ENCODE measurements at places on chromosomes 3 and 15.

DNA sequence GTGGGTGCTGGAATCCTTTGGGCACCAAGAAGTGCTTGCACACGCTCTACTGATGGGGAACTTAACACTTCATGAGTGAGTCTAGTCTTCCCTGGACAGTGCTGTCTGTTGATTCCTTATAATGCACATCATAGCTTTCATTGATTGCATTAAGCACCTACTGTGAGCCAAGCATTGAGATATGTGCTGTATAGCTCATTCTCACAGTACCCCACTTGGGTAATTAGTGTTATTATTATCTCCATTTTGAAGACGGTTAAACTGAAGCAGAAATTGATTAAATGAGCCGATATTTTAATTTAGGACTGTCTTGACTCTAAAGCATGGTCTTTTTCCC is 504 bp upstream of the PDHB start:
- no peak for DNase-seq

DNA sequence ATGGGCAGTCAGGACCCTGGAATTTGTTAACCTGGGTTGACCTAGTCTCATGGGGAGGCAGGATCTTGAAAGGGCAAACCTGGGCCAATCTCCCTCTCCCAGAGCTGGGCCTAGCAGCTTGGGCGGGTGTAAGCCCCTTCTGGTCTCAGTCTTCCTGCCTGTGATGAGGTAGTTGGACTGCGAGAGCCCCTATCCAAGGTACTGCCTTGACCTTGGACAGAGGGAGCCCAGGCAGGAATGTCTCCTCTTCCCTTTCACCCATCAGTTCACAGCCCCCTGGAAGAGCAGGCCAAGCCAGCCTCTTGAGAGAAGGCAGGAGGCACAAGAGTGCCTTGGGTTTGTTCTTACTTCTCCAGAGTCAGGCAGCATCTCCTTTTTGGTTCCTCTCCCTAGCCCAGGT is 24.7 kb upstream of the SEMA3F start:
- no peak for DNase-seq

GRCh38 chr3:120182613-120183511 is 88.6 kb upstream of the GSK3B start:
- DNase-seq = peak; percentile 68

DNA sequence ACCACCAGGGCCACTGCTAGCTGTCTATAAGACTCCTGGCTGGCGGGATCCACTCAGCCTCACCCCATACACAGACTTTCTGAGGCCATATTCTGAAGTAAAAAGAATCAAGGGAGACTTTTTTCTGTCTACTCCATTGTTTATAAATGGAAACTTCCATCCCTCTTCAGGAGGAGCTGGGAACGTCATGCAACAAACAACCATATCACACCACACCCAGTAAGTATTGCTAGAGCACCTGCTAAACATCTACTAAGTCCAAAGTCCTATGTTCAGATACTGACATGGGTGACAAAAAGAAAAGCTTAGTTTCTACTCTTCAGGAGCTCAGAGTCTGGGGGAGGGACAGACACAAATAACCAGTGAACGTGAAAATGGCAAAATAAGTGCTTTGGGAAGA is 324.8 kb upstream of the ONECUT1 start:
- no peak for DNase-seq

GRCh38 chr15:51869060-51869421 is 39.6 kb downstream of the TMOD3 start:
- DNase-seq = peak; percentile 93

- no peak for DNase-seq
Measured at GRCh38 chr3:194103505-194103904, 32.4 kb upstream of the HES1 start.

DNA sequence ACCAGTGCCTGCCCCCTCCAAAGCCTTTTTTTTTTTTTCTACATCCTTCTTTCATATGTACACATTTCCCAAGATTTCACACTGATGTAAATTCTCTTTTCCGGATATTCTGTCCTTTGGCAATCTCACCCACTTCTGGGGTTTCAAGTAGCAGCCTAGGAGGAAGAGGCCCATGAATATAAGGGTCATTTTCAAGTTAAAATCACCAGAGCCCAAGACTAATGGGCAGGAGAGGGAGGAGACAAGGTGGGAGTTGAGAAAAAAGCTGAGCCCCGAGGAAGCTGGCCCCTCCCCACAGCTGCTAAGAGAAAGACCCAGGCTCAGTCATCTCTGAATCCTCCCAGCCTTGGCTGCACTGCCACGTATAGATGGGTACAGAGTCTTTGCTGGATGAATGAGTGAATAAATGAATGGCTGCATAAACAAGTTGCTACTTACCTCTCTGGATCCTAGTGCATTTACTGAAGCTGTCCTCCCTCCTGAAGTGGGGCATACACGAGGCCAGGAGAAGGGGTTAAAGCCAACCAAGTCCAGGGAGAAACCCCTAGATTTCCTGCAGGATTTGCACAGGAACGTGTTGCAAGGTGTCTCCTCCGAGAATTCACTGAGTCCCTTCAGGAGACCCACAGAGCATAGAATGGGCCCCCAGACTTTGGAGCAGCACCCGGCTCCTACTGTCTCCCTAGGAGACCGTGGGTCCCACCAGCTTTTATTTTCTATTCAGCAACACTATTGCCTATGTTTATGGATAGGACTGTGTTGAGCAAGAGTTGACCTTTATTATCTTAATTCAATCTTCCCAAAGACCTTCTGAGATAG is 100.8 kb upstream of the LIPC start:
- DNase-seq = peak; percentile 11

GRCh38 chr3:4720316-4721075 is 227.3 kb downstream of the ITPR1 start:
- peak; percentile 84 for DNase-seq

- DNase-seq = peak; percentile 67
Measured at GRCh38 chr3:151404316-151404715, 19.8 kb upstream of the P2RY12 start.

DNA sequence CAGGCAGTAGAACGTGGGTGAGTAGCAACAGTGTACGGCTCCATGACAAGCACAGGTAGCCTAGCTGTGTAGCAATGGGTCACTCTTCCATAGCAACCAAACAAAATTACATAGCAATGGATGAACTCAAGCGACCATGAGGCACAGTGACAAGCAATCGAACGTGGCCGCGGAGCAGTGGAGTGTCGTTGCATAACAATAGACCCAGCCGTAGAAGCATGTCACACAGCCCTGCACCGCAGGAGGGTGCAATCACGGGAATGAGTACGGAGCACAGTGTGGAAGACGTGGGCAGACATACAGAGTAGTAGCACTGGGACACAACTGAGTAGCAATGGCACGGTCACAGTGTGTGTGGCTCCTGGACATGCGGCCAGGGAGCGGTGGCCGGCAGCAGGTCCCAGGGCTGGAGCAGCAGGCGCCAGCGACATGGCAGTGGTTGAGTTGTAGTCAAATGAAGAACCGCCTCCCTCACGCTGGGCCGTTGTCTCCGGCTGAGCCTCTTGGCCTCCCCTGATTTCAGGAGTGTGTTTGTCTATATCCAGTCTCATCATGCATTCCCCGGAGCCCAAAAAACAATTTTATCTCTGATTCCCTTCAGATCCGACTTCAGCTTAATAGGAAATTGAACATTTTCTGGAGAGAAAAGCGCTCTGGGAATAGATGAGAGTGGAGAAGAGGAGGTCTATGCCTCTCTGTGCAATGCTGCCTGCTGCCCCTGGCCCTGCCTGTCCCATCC is 64.1 kb downstream of the CCDC33 start:
- DNase-seq = no peak

All from fibroblast of upper back skin (primary cell).